Memory B cell (primary cell): ENCODE measurements at places on chromosomes 6 and 20.

DNA sequence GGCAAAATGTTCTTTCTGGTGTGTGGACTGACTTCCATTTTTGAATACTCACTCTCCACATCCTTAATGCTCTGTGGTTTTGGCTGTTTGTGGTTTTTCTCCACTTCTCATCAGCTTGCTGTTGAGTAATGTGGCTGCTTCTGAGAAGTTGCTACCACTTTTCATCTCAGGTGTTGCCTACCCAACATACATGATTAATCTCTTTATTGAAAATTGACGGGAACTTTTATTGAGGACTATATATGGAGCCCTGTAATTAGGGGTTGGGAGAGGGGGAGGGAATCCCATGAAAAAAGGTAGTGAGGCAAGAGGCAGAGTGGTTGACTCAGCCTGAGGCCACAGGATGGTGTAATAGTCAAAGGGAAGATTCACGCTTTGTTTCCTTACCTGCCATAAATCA lies 17.6 kb downstream of the IL22RA2 start:
- no peaks in the 10 kb centered on the region for H3K27me3 ChIP-seq
- no peak overlapping the region for H3K27ac ChIP-seq
- H3K4me3 ChIP-seq: no peak overlapping the region

- no peak overlapping the region for H3K4me3 ChIP-seq
- DNase-seq: no peak
- H3K27me3 ChIP-seq: peaks cover 6% of the 10 kb centered on the region
Observed at GRCh38 chr6:133097208-133097607, 143.9 kb upstream of the EYA4 start.

GRCh38 chr20:13288357-13288756 lies 67.3 kb downstream of the ISM1 start:
- peaks cover 3% of the 10 kb centered on the region for H3K27me3 ChIP-seq
- DNase-seq: no peak
- no peak overlapping the region for H3K4me3 ChIP-seq

DNA sequence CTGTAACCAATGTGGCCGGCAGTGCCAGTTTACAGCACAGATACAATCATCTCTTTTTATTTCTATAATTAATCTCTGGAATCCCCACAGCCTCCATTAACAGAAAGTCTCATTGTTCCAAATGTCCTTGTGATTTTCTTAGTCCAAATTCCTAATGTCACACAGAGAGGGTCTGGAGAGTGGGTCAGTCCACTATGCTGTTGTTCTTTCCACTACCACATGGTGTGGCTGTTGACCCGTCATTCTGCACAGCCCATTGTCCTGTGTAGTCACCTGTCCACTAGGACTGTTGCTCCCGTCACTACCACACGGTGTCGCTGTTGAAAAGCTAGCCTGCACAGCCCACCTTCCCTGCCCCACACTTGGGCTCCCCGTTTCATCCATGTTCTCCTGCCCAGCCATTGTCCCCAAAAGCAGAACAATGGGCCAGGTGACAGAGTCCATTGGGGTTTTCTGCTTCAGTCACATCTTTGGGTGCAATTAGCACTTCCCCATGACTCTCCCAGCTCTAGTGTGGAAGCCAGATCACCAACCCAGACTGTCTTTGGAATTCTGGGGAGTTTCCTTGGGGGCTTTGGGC lies 8.6 kb upstream of the LBP start:
- no peak for DNase-seq
- peaks cover 9% of the 10 kb centered on the region for H3K27me3 ChIP-seq
- H3K36me3 ChIP-seq: no peaks in the 10 kb centered on the region
- H3K4me3 ChIP-seq: no peak overlapping the region

- peak overlapping the region; percentile 71 for H3K27ac ChIP-seq
- peak overlapping the region; percentile 46 for H3K4me3 ChIP-seq
- no peaks in the 10 kb centered on the region for H3K27me3 ChIP-seq
- H3K36me3 ChIP-seq: peaks cover 13% of the 10 kb centered on the region
Observed at GRCh38 chr6:2790588-2791449, 25.6 kb downstream of the WRNIP1 start.

GRCh38 chr6:95629551-95629950 lies 52.2 kb downstream of the MANEA start:
- no peaks in the 10 kb centered on the region for H3K27me3 ChIP-seq
- DNase-seq: no peak
- H3K36me3 ChIP-seq: no peaks in the 10 kb centered on the region
- no peak overlapping the region for H3K4me3 ChIP-seq
- H3K4me1 ChIP-seq: no peaks in the 10 kb centered on the region

DNA sequence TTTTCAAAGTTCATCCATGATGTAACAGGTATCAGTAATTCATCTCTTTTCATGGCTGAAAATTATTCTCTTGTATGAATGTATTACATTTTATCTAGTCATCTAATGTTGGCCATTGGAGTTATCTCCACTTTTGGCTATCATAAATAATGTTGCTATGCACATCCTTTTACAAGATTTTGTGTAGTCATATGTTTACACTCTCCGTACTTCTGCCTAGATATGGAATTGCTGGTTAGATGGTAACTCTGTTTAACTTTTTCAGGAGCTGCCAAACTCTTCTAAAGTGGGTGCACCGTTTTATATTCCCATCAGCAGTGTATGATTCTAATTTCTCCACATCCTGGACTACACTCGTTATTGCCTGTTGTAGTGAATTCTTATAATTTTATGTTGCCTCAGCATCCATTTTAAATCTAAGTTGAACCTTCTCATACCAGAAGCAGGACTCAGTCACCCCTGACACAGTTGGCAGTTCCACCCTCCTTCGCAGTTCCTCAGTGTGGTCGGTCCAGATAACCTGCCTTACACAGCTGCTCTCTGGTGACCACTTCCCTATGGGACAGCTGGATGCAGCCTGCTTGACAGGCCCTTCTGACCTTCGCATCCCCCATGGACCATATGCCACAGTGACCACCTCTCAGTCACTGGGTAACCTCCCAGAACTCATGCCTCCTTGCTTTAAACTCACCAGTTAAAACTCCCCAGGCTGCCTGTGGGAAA lies 33.9 kb downstream of the KIZ start:
- H3K4me1 ChIP-seq: peaks cover 3% of the 10 kb centered on the region
- no peak overlapping the region for H3K27ac ChIP-seq
- no peak overlapping the region for H3K4me3 ChIP-seq
- no peaks in the 10 kb centered on the region for H3K27me3 ChIP-seq
- H3K36me3 ChIP-seq: peaks cover 42% of the 10 kb centered on the region
